ENCODE measurements at places on chromosomes 3 and 15. TPM values are rescaled to one million over a fixed set of nuclear protein-coding genes. Genes with fewer than 3 reads are reported as not detected.

GOLGA6L7 gene
- not detected for polyA plus RNA-seq

- no peak for DNase-seq
Observed at GRCh38 chr3:106629215-106629832, 747.9 kb upstream of the CCDC54 start.

DNA sequence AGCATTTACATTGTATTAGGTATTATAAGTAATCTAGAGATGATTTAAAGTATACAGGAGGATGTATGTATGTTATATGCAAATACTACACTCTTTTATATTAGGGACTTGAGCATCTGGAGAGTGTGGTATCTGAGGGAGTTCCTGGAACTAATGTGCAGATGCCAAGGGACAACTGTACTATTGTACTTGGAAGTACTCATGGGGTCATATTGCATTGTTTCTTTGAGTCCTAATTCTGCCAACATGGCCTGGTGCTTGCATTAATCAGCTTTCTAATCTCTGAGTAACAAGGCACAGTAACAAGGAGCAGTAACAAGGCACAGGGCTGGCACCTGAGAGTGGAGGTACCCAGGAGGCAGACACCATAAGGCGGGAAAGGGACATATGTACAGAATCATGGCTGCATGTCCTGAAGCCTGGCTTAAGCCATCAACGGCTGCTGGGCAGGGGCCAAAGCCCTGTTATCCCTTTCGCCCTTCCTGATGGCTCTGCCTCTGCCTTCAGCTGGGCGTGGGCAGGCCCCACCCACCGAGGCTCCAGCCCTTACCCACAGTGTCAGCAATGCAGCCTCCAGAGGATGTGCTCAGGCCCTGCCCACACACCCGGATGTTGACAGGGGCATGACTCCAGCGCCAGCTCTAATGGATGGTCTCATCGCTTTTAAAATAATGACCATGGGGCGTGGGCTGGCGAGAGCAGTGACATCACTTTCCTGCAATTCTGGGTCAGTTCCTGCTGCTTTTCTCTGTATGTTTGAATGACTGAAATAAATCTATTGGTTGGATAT lies 22.9 kb downstream of the CEMIP start:
- peak; percentile 20 for DNase-seq

GRCh38 chr3:152061296-152061695 lies 187.9 kb downstream of the SUCNR1 start:
- no peak for DNase-seq

BMF gene
- polyA plus RNA-seq: 2.5 TPM

NOX5 gene
- 0.04 TPM for polyA plus RNA-seq

GRCh38 chr3:109059264-109059663 lies 58.7 kb downstream of the MORC1 start:
- no peak for DNase-seq

- no peak for DNase-seq
Observed at GRCh38 chr15:41630616-41631217, 29.5 kb upstream of the MGA start.

- no peak for DNase-seq
Observed at GRCh38 chr3:192482391-192482790, 244.9 kb downstream of the FGF12 start.

WDR48 gene
- 13.6 TPM for polyA plus RNA-seq

- DNase-seq: no peak
Observed at GRCh38 chr3:45943207-45943846, at the start of gene CXCR6. CXCR6 (plus strand) TSS chr3:45943464; CDS start chr3:45946482, 3,018 bp downstream.

GRCh38 chr3:3902161-3902560 lies 102.9 kb downstream of the LRRN1 start:
- no peak for DNase-seq
